ENCODE measurements at places on chromosomes 2 and 18.

GRCh38 chr18:22084547-22084946, 84.8 kb upstream of the GATA6 start:
- DNase-seq = no peak

DNA sequence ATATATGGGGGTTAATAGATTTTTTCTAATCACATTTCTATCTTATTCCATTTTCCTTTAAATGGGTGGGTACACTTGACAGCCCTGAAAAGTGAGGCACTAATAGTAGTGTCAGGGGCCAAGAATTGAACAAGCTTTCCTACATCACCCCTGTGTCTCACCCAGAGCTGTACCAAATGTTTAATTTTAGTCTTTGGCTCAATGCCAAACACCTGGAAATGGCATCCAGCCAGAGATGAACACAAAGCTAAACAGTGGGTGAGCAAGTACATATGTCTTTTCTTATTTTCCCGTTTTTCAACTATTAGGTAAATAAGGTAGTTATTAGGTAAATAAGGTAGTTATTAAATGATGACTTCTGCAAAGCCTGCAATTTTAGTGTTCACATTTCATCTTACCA, 276.3 kb upstream of the ERBB4 start:
- DNase-seq = no peak

DNA sequence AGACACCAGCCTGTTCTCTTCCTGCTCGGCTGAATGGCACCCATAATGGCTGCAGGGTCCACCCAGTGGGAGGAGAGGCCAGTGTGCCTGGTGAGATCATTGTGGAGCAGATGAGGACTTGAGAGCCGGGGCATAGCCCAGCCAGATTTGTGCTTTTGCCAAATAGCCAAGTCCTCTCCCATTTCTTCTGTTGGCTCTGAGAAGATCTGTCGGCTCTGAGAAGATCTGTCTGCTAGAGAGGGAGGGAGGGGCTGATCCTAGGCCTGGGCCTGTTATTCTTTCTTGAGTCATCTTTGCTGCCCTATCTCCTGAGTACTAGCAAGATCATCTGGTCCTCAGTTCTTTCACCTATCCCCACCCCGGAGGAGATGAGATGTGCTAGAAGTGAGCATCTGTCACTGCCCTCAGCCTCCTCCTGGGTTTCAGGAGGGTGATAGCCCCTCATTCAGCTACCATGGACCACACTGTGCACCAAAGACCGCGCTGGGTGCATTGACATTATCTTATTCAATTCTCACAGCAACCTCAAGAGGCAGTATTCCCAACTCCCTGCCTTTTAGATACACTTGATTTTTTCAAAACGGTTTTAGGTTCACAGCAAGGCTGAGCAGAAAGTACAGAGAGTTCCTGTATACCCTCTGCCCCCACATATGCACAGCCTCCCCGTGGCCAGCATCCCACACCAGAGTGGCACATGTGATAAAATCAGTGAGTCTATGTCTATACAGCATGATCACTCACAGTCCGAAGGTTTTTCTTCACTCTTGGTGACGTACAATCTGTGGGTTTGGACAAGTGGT, 98.6 kb downstream of the CAPN13 start:
- no peak for DNase-seq

GRCh38 chr2:70188460-70188859, 2.4 kb downstream of the C2orf42 start:
- DNase-seq = no peak

DNA sequence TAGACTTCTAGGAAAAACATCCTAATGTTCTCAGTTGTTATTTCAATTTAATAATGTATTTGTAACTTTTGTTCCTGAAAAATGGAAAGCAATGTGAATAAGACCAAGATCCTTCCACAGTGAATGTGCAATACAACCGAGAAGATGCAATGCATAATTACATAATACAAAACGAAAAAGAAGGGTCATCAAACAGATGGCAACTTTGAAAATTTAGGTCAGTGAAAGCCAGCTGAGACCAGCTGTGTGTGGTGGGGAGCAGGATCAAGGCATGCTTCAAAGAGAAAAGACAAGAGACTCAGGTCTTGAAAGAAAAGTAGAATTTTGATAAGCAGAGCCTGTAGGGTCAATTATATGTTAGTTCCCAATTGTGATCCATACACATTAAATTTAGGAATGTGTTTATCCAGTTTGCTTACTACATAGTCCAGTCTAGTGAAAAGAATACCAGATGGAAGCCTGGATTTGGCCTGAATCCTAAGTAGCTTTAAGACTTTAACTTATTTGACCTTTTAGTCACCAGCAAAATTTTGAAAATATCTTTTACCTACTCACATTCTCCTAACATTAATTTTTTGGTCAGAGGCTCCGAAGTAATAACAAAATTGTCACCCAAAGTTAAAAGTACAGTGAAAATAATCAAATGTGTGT, 93.7 kb downstream of the COBLL1 start:
- DNase-seq = no peak

DNA sequence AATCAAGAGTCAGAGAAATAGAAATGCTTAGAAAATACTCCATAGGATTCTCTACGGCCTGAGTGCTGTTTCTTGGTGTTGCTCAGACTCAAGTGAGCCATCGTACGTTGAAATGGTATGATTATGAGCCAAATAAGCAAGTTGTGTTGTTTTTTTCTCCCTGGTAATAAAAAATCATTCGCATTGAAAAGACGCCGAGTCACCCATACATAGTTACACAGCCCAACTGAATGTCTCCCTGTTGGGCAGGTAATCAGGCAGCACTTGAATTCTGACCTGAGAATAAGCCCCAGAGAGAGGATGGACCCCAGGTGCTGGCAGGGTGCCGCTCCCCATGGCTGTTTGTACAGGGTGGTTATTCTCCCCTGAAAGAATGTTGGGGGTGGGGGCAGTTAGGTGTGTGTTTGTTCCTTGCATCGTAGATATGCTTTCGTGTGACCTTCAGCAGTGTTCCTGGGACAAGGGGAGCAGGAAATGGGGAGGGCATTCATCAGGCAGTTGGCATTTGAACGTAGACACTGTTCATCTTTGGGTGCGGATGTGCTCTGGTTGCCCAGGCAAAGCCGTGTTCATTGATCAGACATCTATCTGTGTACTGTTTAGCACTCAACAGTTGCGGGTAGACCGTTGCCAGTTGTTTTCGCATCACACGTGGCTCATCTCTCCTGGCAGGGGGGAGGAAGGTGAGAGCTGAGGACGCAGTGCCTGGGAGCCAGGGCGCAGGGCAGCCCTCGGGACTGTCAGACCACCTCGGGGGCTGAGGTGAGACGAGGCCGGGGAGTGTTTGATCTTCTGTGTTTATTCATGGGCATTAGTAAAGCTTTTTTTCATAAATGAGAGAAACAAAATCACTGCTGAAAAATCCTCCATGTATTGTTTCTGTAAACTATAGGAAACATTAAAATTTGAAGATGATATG, 27.3 kb downstream of the MTCL1 start:
- no peak for DNase-seq

- no peak for DNase-seq
These were observed 69.4 kb upstream of the GPC1 start for GRCh38 chr2:240365971-240366471.

DNA sequence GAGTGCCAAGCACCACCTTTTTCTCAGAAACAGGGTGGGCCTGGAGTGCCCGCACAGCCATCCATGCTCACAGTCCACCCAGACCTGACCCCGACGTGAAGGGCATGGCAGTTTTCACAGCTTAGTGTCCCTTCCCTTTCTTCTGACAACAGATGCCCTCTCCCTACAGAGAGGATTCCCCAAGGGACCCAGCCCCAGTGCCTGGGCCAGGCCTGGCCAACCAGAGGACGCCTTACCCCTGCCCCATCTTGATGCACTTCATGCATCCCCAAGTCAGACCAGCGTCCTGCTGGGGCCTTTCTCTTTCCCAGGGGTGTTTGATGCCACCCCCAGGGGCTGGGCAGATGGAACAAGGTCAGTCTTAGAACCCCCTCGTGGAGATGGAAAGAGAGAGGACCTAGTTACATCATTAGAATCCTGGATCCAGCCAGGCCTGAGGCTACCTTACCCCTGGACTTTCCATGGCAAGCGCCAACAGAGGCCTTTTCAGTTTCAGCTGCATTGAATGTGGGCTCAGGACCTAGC, 3.8 kb downstream of the ANKMY1 start:
- DNase-seq = no peak

DNA sequence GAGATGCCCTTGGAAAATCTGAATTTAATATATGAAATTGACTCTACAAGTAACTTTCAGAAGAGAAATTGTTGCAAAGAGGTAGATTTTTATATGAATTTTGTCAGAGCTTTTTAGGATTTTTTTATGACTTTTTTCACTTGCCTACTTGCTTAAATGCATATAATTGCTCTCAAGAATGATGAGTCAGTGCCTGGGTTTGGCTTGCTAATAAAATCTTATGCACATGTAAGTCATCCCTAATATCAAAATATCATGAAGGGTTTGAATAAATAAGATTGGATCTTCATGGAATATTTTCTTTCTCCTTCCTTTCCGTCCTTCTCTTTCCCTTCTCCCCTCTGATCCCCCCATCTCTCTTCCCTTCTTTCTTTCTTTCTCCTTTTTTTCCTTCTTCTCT, 354.1 kb downstream of the TXNL1 start:
- no peak for DNase-seq

- DNase-seq = no peak
These were observed 737.3 kb downstream of the CNTNAP5 start for GRCh38 chr2:124762388-124762787.

DNA sequence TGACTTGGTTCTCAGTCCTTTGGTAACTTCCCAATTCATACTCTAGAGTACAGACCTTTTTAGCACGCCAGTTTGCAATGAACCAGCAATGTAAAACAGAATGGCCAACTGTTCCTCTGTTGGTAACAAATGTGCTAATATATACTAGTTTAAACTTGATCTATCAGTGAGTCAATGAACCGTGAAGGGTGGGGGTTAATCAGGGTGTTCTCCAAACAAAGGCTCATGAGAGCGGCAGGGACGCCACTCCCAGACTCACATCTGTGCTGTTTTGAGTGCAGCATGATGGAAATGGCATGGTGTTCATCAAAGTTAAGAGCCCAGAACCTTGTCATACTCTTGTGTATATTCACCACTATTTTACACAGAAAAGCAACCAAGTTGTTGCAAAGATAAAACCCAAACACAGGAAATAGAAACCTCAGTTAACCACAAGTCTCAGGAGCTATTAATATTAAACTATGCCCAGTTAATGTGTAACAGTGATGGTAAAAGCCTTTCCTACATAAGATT, 70.3 kb downstream of the CERKL start:
- DNase-seq = no peak

DNA sequence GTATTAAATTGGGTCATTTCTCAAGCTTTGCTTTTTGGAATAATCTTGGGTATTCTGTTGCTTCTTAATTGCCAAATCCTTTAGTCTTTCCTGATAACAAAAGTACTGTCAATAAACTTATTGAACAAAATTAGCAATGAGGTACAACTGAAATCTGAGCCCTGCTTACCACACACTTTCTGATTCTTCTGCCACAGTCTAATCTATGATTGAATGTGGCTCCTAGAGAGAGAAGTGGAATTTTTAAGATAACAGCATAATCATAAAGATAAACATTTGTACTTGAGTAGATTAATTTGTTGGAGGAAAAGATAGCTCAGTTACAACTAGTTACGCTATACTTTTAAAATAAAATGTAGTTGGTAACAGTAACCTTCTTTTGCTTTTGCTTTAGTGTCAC, 354.8 kb downstream of the CELF4 start:
- no peak for DNase-seq

GRCh38 chr2:990970-991369, 40.3 kb downstream of the SNTG2 start:
- no peak for DNase-seq

Measured in stimulated activated CD4-positive, alpha-beta T cell treated with anti-CD3 and anti-CD28 coated beads, Interleukin-4, amount 100 ng/mL, for 24 hours (primary cell).